Activated T-helper 1 cell treated with anti-CD3 and anti-CD28 coated beads, Interleukin-12 subunit alpha, Interleukin-12 subunit beta, Interleukin-2, Interleukin-4 antibody, amounts not matched to agents 30 ng/mL and 10 ng/mL and 1 ng/mL, durations not matched to agents 14 hours and 24 hours and 36 hours (primary cell): ENCODE measurements at places on chromosomes 13 and 19. TPM values are rescaled to one million over a fixed set of nuclear protein-coding genes. Genes with fewer than 3 reads are reported as not detected.

DNA sequence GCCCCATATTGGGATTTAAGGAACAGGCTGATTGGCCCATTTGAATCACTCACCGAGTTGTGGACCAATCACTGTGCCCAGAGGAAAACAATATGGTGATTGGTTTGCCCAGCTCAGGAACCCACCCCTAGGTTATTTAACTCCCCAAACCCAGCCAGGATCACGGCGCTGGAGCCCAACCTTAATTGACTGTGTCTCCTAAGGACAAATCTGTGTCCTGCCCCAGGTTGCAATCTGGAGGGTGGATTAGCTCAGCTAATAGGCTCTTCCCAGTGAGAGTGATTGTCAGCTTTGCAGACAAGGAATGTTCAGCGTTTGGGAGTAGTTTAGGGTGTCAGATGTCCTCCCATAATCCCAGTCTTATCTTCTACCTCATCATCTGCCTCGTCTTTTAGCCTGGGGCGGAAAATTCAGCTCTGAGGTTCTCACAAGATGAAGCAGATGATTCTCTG is 3.5 kb upstream of the ZNF358 start:
- DNase-seq = no peak

PNMA8C gene
- not detected in 2 replicates for total RNA-seq

GRCh38 chr19:41411968-41412265 is 14.3 kb downstream of the BCKDHA start:
- DNase-seq = no peak

- no peak for DNase-seq
Observed at GRCh38 chr19:6694147-6694815, 24.3 kb upstream of the TNFSF14 start.

CNN1 gene
- not detected in 2 replicates for total RNA-seq

DNA sequence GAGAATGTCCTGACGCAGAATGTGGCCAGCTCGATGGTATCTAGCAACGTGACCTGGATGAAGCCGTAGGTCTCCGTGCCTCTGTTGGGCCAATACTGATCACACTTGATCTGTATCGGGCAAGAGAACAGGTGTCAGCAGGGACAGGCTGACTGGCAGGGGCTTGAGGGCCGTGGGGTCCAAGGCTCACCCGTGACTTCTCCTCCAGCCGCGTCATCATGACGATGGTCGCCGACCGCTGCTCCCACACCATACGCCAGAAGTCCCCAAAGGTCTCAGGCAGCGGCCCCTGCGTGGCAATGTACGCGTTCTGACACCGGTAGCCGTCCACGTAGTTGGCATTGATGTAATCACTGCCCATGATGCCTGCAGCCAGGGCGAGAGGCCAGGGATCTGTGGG is 126.2 kb downstream of the PTPRS start:
- no peak for DNase-seq

- no peak for DNase-seq
Observed at GRCh38 chr13:45143346-45143751, 23.0 kb downstream of the GTF2F2 start.

GRCh38 chr19:35247526-35248309 is 1.1 kb upstream of the LSR start:
- no peak for DNase-seq

GRCh38 chr19:916645-917322 is 349 bp upstream of the KISS1R start:
- DNase-seq = no peak

GRCh38 chr19:47427241-47428176 is 8.2 kb upstream of the MEIS3 start:
- DNase-seq = peak; percentile 55

DNA sequence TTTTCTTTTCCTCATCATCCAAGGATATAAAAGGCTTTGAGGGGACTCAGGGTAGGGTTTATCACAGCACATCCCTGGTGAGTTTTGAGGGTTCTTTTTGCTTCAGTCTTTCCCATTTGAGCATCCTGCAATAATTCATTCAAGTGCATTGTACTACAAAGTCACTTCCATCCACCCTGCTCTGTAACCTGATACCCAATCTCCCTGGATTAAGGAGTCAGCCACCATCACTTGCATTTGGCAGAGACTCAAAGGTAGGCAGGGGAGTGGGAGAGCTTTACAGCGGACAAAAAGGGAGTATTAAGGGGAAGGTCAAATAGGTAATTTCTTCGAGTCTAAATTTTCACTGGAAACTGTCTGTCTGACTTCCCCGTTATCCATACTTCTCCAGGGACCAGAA is 216.1 kb upstream of the TMTC4 start:
- DNase-seq = no peak

ZIC5 gene
- total RNA-seq = not detected in 2 replicates

DNA sequence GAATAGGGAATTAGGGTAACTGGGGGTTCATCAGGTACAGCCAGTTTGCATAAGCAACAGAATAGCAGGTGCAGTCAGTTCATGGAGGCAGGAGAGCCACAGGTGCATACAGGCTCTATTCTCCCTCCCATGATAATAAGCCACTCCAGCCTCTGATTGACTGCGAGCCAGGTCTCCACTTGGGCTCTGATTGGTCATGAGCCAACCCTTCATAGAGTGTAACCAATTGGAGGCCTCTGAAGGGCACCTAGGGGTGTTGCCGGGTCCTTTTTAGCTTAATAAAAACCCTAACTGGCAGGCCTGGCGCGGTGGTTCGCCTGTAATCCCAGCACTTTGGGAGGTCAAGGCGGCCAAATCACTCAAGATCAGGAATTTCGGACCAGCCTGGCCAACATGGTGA is 8.7 kb upstream of the CKM start:
- DNase-seq = no peak

DNA sequence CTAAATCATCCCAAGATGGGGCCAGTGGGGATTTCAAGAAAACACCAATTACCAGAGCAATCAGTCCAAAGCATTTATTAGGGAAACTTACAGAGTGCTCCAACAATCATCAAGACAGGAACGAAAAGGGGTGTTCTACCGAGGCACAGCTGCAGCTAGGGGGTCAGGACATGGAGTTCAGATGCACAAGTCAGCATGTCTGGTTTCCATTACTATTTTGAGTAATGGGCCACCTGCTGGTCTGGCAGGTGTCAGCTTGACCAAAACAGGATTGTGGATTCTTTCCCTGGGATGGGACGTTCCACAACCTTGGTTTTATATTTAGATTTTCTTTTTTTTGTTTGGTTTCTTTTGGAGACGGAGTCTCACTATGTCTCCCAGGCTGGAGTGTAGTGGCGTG is 3.9 kb upstream of the UBL5 start:
- DNase-seq = no peak

KLF1 gene
- 0.80 and 1.3 TPM in 2 replicates for total RNA-seq

DNA sequence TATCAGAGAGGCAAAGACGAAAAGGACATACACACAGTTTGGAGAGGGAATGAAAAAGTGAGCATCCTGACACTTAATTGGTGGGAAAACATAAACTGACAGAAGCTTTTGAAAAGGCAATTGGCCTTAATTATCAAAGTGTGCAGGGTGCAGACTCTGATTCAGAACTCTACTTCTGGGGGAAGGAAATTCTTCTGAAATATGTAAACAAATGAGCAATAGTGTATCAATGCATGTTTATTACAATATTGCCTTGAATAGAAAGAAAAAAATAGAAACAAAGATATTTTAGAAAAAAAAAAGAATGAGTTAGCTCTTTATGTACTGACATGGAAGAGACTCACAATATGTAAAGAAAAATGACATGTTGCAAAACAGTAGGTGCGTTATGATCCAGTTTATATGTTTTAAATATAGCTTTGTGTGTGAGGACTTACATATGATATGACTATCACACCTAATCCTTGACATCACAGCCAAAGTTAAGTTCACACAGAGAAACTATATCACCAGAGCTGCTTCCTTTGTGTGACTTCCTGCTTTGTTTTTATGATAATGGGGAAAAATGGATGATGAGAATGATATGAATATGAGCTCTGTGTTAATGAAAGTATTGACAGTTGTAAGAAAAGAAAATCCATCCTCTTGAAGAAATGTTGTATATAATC is 182.4 kb downstream of the KCTD12 start:
- no peak for DNase-seq

- DNase-seq = no peak
Observed at GRCh38 chr19:13094771-13095392, 7.8 kb downstream of the LYL1 start.

CACNA1A gene
- total RNA-seq = 0.32 and 0.47 TPM in 2 replicates

- no peak for DNase-seq
Observed at GRCh38 chr13:47168066-47168465, 271.2 kb upstream of the HTR2A start.

ZNF793 gene
- 0.39 and 0.44 TPM in 2 replicates for total RNA-seq

GRCh38 chr13:75186379-75186778 is 295.6 kb downstream of the TBC1D4 start:
- DNase-seq = no peak

DNA sequence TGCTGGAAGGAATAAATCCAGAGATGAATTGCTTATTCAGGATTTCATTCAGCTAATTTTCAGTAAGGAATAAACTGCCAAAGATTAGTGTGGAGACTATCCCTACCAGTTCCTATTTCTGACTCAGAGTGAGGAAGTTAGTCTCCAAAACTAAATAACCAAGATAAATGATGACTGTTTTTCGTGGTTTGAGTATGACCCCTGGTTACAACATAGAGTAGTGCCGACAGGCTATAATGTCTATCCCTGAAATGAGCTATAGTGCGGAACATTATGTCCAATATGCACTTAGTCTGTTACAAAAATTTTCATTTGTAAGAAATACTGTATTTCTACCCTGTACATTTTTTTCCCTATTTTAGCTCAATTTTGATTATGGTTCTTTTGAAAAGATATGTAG is 51.4 kb downstream of the NBEA start:
- DNase-seq = no peak
